ENCODE measurements at places on chromosomes 5 and 9.
A peak's percentile ranks its signal among the peaks of the same experiment; 100 is the strongest.

GRCh38 chr9:31323726-31324444 lies 1060.6 kb upstream of the ACO1 start:
- DNase-seq = no peak

DNA sequence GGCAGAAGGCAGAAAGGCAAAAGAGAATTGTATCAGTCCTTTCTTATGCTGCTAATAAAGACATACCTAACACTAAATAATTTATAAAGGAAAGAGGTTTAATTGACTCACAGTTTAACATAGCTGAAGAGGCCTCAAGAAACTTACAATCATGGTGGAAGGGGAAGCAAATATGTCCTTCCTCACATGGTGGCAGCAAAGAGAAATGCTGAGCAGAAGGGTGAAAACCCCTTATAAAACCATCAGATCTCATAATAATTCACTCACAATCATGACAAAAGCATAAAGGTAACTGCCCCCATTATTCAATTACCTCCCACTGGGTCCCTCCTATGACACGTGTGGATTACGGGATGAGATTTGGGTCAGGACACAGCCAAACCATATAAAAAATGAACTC lies 312.5 kb upstream of the PTGER4 start:
- DNase-seq = no peak

DNA sequence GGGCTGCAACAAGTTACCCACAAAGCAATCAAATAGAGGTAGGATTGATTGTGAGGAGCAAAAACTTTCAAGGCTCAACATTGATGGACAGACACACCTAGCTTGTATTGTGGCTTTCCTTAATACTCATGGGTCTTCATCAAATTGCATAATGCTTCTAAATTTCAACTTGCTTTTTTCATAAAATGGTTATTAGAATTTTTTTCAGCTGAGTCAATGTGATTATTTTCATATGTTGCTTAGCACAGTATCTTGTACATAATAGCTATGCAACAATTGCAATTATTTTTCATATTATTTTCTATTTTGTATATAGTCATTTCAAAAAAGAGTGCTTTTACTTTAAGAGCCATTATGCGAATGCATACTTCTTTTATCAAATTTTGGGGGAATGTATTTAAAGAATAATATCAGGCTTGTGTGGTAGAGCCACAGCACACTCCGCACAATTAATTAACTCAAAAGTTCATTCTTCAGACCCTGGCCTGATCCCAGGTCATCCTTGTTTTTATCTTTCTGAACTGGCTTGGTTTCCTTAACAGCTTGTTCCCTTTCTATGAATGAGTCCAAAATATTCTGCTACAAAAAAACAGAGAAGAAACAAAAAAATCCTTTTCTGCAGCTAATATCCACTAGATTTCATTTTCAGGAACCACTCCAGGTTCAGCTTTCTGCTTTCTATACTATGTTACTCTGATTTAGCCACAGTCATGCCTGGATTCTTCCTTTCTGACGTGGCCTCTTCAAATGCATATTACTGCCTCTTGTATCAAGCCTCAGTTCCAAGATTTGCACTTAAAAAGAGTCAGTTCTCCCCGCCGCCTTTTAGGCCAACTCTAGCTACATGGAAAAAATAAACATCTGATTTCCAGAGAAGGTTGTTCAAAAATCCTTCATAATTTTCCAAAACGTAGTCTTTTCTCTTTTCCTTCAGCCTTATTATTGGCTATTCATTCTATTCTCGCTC lies 45.3 kb upstream of the CDH9 start:
- no peak for DNase-seq

- peak; percentile 54 for DNase-seq
These were observed 50.5 kb upstream of the EXOC3 start for GRCh38 chr5:392431-392988.

DNA sequence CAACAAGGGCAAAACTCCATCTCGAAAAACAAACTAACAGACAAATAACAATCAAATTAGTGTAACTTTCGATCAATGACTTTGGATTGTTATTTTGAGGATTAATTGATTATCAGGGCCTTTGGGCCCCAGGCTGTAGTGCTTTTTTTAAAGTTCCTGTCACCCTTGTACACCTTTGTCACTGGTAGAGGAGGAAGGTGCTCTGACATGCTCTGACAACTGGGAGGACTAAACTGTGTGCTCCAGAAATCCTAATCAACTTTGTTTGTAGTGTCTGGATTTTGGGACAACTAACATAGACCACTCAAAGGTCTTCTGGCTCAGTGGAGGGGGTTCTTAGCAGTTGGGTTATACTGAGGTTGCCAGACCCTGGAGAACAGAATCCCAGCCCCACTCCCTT lies 1.8 kb downstream of the TXN start:
- DNase-seq = no peak

DNA sequence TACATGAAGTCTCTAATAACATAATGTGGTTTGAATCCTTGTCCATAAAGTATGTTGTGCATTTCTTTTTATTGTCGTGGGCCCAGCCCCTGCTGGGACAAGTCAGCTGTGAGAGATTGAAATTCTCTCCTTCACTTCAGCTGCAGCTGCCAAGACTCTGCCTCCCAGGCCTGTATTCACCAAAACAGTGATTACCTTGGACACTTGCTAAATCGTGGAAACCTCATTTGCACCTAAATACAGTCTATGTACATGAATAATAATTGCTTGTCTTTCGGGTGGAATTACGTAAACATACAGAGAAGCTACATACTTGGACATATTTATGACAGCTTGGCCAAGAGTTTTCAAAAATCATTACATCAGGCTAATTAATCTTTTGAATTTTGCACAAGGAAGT lies 898.5 kb upstream of the SEMA6A start:
- DNase-seq = no peak
